Trophoblast cell (in vitro differentiated cells and primary cell): ENCODE measurements at places on chromosomes 2 and 18.

GRCh38 chr2:23713351-23713750, 213.6 kb downstream of the ATAD2B start:
- DNase-seq, result no peak

DNA sequence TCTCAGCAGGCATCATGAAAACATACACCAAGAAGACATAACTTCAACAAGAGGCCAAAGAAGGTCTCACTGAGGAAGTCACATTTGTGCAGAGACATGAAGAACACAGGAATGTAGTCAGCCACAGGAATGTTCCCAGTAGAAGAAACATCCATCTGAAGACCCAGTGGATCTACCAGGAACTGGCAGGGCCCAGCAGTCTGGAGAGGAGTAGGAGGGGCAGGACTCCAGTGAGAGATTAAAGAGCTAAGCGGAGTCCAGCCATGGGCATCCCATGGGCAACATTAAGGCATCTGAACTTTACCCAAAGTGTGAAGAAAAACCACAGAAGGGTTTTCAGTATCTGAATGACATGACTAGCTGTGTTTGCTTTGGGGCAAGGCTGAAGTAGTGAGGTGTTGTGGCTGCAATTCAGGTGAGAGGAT, 103.1 kb downstream of the UPP2 start:
- DNase-seq, result no peak

- DNase-seq, result no peak
Measured at GRCh38 chr2:227511239-227511930, 39.4 kb downstream of the AGFG1 start.

DNA sequence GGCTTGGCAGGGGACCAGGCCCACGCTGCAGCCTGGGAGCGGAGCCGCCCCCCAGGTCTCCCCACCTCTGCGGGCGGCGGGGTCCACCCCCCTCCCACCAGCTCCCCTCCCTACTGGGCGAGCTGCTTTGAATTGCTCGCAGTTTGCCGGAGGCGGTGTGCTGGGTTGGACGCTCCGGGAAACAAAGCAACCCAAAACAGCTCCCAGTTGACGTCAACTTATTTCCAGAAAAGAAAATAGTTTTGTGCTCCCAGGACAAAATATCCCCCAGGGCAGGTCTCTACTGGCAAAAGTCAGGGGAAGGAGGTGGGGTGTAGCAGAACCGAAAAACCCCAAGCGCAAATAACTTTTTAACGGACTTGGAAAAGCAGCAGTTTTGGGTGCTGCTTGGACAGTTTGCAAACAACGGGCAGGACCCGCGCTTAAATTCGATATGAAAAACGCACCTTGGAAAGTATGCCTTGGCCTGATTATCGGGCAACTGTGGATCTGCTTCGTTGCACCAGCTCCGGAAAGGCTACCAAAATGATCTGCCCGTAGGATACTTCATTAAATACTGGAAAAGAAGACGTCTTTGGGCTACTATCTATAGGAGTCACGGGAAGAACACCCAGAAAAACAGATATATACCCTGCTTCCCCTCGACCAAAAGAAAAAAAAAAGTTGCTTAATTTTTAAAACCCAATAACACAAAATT, 2.8 kb upstream of the KCTD1 start:
- peak; percentile 4 for DNase-seq

- DNase-seq, result no peak
Measured at GRCh38 chr2:65033178-65033577, 23.0 kb upstream of the CEP68 start.

GRCh38 chr2:230896346-230897115, 28.5 kb downstream of the GPR55 start:
- no peak for DNase-seq

DNA sequence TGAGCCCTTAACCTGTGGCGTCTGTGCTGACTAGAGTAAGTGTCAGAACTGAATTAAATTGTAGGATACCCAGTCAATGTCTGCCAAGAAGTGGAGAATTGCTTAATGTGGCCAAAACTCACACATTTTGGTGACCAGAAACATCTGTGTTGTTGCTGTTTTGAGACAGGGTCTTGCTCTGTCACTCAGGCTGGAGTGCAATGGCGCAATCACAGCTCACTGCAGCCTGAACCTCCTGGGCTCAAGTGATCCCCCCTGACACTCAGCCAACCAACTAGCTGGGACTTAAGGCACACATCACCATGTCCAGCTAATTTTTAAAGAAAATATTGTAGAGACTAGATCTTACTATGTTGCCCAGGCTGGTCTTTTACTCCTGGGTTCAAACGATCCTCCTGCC, 34.4 kb upstream of the RTN4 start:
- DNase-seq, result no peak

- peak; percentile 29 for DNase-seq
Measured at GRCh38 chr18:58054041-58054781, 10.2 kb downstream of the NEDD4L start.

DNA sequence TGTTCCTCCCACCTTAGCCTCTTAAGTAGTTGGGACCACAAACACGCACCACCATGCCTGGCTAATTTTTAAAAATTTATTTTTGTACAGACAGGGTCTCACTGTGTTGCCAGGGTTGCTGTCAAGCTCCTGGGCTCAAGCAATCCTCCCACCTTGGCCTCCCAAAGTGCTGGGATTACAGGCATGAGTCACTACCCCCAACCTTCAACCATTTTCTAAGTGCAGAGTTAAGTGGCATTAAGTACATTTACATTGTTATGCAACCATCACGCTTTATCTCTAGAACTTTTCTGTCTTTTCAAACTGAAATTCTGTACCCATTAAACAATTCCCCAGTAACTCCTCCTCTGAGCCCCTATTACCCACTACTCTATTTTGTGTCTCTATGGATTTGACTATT, 45.9 kb upstream of the AFF3 start:
- DNase-seq, result no peak

- no peak for DNase-seq
Measured at GRCh38 chr18:56157541-56157940, 480.9 kb downstream of the TXNL1 start.

- no peak for DNase-seq
Measured at GRCh38 chr18:62729487-62730386, 14.4 kb downstream of the PHLPP1 start.

DNA sequence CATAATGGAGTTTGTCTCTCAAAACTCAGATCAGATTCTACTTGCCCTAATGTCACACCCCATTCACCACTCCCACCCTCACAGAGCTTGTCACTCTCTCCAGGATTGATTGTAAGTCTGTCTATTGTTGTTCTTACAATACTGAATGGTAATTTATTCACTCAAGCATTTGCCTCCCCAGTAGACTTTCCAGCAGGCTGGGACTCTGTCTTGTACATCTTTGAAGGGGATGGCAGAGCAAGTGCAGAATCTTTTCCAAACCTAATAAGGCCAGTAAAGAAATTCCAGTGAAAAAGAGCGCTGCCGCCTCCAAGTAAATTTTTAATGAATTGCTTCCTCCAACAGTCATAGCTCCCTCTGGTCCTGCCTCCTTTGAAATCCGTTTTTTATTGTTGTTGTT, 56.9 kb downstream of the RBM43 start:
- no peak for DNase-seq

DNA sequence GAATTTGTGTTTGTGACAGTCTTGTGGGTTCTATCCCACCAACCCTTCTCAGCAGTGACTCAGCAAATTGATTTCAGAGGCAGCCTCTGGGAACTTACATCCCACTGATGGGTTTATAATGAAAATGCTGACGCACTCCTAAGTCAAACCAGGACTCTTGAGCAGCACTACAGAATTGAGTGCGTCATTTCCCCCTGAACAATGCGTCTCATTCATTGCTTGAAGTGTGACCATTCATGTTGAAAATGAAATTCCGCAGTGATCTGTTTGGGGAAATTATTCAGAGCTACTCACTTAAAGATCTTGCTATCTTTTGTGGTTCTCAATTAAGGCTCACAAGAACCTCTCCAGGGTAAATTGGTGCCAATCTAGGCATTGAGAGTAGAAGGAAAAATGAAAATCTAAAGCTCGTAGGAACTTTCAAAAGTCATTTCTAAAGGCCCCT, 417.7 kb upstream of the SLC14A2 start:
- no peak for DNase-seq

DNA sequence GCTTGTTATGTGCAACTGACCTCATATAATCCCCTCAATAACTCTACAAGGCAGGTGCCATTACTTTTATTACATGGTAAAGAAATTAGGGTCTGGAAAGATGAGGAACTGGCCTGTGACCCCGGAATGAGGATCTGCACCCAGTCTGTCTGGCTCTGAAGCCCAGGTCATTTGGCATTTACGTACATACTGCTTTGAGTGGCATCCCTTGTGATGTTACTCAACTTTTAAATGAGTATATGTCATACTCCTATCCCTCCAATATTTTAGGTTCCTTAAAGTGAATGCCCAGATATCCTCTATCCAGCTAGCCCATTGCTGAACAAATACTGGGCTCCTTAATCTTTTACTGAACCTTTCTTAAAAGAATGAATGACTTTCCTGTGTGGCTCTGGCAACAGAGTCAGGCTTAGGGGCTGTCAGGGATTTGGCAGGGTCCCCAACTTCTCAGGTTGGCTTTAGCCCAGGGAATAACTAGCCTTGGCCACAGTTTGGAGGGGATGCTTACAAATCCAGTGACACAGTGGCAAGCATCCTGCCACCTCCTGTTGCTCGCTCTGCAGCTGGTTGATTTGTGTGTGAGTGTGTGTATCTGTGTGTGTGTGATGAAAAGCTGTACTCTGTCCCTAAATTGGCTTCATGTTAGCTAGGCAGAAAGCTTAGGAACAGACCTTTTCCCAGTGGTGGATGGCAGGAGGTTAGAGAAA, 3.4 kb upstream of the CXCR4 start:
- DNase-seq, result no peak

DNA sequence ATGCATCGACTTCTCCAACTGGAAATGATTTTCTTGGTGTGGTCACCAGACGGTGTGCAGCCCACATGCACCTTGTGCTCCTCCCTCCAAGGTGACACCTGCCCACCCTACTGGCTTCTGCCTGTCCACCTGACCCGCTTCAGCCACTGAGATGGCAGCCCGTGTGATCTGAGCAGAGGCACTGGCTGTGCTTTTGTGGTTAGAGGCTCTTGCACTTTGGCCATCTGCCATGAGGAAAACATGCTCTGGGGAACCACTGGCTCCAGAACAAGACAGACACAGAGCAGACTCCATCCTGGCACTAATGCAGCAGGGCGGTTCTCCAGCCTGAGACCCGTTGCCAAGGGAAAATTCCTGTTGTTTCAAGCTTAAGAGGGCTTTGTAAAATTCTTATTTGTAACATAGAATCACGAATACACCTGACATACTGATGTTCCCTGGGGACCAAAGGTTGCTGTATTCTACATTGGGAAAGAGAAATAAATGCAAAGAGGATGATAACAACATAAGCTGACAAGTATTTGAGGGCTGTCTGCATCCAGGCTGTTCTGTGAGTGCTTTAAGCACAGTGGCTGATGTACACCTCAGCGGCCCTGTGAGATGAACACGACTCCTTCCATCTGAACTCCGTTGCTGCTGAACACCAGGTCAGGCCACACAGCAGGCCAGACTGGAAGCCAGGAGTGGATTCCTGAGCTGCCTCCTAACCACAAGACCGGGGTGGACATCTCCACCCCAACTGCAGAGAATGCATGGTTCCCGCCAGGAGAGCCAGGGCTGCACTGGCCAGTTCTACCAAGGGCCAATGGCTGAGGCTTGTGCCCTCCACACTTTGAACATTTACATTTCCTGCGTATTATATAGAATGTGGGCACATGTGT, 820.4 kb downstream of the GALR1 start:
- no peak for DNase-seq

DNA sequence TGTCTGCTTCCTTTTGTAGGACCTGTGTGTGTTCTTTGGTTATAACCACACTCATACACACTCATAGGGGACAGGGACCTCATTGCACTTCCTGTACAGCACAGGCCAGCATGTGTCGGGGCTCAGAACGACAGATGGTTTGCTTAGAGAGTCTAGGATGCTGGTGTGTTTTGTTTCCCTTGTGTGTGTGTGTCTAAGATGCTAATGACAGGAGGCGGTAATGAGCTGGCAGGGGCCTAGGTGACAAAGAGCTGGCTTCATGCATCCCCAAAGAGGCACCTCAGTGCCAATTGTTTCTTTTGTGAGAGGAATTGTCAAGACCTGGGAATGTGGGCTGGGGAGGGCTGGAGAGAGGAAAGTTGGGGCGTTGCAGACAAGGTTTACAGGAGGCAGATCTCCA, 66.6 kb downstream of the CELF4 start:
- no peak for DNase-seq

DNA sequence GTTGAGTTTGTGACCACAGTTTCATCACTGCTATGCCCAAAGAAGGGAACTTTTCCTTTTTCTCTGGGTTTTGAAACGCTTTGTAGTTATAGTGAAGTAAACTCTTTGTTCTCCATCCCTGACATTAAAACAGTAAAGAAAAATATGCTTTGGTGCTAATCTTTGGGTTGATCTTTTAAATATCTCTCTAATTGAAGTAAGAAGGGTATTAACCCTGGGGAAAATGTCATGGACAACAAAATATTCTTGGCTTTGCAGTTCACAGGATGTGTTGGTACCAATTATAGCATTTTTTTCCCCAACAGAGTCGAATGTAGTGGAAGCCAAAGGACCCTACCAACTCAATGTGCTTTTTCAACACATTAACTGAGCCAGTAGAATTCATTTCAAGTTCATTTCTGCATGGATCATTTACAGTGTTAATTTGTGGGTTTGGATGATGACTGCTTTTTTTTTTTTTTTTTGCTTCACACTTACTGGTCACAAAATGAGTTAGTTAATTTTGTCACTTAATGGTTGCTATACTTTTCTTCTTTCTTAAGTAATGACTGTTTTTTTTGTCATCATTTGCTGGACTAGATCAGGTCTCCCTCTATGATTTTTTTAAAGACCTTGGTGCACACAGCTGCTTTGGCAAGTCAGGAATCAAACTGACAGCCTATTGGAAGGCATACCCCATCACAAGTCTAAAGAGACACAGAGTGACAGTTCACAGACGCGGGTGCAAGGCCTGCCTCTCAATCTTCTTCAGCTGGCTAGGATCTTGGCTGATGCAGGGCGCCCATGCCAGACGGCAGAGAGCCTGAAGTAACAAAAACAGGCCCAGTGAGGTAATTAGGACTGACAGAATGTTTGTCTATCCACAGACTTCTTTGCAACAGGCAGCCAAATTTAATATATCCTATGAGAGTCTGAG, 98.8 kb upstream of the MMADHC start:
- DNase-seq, result no peak

DNA sequence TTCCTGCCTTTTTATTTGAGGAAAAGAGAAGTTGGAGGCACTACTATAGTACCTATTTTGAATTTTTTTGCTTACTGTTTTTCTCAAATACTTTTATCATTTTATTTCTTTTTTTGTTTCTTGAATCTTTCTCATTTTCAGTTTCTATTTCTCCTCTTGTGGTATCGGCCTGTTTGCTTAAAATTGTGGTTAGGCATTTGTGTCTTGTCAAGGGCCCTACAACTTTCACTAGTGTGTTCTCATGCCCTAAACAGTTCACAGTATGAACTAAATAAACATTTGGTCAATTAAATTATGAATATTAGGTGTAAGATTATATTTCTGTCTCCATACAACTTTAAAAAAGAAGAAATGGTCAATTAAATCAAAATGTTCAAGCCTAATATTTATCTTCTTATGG, 613.5 kb downstream of the MBD2 start:
- no peak for DNase-seq

GRCh38 chr2:51813247-51813646, 781.3 kb upstream of the NRXN1 start:
- no peak for DNase-seq

- DNase-seq, result no peak
Measured at GRCh38 chr2:20198796-20199632, 25.9 kb downstream of the SDC1 start.

- no peak for DNase-seq
Measured at GRCh38 chr2:128092656-128093055, 1.7 kb downstream of the UGGT1 start.
